Caudate nucleus (tissue), 63 donors: ENCODE measurements at places on chromosomes 2 and 18.

DNA sequence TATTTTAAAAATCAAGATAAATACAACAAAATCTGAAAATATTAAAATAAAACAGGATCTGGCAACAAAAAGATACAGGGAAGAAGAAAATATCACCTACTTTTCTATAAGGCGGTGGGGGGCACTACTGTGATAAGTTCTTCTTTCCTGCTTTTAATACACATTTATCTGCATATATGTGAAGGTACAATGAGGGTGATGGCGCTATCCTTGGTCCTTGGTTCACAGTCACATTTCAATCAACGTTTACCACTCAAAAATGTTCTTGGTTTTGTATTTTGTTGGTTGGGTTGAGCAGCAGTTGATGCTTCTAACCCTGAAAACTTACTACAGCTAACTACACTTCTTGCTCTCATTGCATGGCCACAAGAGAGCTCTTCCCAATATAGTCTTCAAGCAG is 112.4 kb downstream of the COL6A3 start:
- no peak for DNase-seq

DNA sequence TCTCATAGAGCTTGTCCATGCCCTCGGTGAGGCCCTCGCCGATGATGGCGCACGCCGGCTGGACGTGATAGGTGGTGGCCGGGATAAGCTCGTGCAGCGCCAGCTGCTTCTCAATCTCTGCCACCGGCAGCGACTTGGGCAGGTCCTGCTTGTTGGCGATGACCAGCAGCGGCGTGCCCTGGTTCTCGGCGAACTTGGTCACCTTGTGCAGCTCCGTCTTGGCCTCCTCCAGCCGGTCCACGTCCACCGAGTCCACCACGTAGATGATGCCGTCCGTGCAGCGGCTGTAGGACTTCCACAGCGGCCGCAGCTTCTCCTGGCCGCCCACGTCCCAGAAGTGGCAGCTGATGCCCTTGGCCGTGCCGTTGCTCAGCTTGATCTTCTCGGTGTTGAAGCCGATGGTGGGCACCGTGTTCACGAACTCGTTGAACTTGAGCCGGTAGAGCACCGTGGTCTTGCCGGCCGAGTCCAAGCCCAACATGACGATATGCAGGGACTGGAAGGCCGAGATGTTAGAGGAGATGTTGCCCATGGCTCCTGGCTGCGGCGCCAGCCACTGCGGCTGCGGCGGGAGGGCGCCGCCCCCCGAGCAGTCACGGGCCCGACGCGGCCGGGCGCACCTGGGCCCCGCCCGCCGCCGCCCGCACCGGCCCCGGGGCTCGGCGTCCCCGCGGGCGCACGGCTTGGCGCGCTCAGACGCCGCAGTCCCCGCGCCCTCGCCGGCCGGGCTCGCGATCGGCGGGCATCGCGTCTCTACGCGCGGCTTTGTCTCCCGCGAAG is 636 bp downstream of the ARL4C start:
- no peak for DNase-seq

DNA sequence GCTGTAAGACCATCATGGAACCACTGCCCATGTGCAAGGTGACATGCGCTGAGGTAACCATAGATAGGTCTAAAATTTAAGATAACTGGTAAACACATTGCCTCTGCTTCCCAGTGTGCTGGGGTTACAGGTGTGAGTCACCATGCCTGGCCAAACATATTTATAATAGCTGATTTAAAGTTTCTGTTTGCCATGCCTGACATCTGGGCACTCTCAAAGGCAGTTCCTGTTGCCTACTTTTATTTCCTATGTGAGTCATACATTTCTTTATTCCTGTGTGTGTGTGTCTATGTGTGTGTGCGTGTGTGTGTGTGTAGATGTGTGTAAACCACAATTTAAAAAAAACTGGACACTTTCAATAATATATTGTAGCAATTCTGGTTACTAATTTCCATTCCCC is 415.2 kb upstream of the NETO1 start:
- DNase-seq, result no peak

- DNase-seq, result no peak
Measured at GRCh38 chr2:239462191-239462515, 61.3 kb upstream of the HDAC4 start.

GRCh38 chr2:186125156-186125555 is 360.9 kb upstream of the ZC3H15 start:
- no peak for DNase-seq

- DNase-seq, result no peak
Measured at GRCh38 chr2:129117434-129117833, 798.8 kb upstream of the HS6ST1 start.

- DNase-seq, result no peak
Measured at GRCh38 chr2:220894069-220894468, 678.0 kb downstream of the EPHA4 start.
